ENCODE measurements at places on chromosomes 7 and 10. TPM values are rescaled to one million over a fixed set of nuclear protein-coding genes. Genes with fewer than 3 reads are reported as not detected.
A peak's percentile ranks its signal among the peaks of the same experiment; 100 is the strongest.

- no peak for DNase-seq
Measured at GRCh38 chr10:127943336-127943910, 36.5 kb downstream of the PTPRE start.

DNA sequence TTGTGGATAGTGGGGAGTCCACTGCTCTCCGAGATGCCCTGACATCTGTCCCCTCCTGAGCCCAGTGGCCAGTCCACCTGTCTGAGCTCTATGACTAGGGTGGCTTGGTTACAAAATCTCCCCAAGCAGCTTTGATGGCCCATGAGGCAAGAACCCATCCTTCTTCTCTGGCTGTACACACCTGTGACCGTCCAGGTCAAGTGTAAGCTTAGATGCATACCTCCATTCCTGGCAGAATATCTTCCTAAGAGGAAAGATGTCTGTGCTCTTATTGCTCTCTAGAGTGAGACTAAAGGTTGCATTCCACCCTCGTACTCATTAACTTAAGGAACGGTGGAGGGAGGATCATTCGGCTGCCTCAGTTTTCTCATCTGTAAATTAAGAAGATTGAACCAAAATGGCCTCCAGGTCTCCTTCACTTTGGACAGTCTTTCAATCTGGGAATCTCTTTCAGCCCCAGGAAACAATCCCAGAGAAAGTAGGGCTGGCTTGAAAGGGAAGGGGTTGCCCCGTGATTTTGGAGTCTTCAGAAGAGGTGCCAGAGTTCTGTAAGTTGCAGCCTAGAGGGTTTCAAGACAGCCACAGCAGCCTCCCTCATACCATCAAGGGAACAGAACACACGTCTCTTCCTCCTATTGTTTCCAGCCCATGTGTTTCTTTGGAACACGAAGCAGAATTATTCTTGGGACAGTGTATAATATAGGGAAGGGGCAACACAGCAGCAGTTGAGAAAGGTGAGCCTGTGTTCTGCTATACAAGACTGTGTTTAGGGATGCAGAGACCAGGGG, 5.5 kb downstream of the HOXA4 start:
- DNase-seq = peak; percentile 73

- no peak for DNase-seq
Measured at GRCh38 chr7:94355454-94355853, 39.2 kb upstream of the COL1A2 start.

- DNase-seq = no peak
Measured at GRCh38 chr7:156496865-156497264, 143.7 kb upstream of the RNF32 start.

GRCh38 chr7:43721193-43721806, 8.0 kb downstream of the COA1 start:
- DNase-seq = peak; percentile 24

DNA sequence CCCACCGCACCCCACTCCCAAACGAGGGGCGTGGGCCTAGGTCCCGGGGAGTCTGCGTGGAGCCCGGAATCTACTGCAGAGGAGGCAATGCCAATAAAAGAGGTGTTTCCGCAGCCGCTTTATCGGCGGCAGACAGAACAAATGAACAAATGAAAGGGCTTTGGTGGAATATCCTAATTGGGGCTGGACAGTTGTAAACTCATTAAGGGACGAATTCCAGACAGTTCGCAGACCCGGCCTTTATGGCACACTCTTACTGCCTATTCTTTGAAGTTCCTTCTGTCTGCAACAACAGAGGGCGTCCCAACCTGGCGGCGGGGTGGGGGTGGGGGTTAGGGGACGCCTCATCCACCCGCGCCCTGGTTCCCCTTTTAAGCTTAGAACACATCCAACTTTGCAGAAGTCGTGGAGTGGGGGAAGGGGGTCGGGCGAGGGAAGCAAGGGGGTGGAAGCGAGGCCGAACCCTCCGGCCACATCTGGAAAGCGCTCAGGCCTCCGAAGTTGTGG, 4.1 kb downstream of the HOXA9 start:
- no peak for DNase-seq

DNA sequence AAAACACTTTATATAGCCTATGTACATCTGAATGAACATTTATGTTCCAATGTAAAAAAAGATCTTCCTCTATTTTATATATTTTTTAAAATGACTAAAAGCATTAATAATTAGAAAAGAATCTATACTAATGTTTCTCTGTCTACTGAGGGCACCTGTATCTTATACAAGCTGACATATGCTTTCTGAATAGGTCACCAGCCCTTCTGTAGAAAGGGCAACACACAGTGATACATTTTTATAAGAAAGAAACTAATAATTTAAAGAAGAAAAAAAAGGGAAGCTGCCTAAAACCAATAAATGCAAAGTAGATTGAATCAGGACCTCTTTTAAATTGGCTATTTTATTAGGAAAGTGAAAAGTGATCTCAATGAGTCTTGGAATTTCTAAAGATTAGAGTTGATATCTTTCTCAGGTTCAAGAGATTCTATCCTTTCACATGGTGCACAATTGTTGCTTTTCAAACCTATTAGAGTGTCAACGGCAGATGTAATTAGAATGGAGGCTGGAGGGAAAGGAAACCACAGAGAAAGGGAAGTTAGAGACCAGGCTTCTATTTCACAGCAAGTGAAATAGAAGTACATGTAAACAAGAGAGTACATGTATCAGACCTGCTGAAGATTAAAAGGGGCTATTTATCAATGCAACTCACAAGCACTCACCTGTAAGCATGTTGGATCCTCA, 6.3 kb downstream of the MTPN start:
- no peak for DNase-seq

DNA sequence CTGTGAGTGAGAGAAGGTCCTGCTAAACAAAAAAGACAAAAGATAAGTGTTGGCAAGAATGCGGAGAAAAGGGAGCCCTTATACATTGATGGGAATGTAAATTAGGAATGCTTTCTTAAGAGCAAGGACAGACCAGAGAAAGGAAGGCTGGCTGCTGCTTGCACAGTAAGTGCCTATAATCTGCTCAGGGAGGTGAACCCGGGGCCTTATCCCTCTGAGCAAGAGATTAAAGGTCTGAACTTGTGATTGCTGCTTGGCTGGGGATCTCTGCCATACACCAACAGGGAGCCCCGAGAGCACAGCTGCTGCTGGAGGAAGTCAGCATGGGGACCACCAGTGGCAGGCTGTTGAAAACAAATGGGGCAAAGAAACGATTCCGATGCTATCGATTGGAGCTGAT, 32.0 kb upstream of the CRTAC1 start:
- DNase-seq = no peak

- DNase-seq = no peak
Measured at GRCh38 chr10:132365102-132365501, 31.9 kb upstream of the PWWP2B start.

DNA sequence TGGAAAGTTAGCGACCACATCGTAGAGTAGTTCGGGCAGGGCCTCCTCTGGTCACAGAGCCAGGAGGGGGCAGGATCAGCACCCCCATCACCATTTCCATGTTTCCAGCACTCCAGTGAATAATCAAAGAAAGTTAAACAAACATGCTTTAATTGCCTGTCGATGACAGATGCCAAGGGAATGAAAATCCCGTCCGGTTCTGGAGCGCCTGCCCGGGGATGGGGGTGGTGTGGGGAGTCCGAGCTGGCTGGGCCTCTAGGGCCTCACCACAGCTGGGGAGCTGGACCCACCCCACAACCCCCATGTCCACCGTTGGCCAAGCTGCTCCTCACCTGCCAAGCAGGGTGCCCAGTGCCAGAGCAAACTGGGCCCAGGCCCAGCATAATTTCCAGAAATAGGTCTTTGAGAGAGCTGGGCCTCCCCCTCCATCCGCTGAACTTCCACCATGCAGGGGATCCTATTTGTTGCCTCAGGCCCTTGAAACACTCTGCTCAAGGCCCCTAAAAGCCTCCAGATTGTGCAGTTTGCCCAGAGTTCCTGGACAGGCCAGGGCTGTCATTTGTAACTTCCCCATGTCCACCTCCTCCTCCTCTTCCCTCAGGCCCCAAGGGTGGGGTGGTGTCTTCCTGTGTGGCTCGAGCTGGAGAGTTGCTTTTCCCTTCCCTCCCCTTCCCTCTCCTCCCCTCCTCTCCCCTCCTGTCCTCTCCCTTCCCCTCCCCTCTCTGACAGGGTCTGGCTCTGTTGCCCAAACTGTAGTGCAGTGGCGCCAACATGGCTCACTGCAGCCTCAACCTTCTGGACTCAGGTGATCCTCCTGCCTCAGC, 101.0 kb downstream of the MYL10 start:
- DNase-seq = no peak

DNA sequence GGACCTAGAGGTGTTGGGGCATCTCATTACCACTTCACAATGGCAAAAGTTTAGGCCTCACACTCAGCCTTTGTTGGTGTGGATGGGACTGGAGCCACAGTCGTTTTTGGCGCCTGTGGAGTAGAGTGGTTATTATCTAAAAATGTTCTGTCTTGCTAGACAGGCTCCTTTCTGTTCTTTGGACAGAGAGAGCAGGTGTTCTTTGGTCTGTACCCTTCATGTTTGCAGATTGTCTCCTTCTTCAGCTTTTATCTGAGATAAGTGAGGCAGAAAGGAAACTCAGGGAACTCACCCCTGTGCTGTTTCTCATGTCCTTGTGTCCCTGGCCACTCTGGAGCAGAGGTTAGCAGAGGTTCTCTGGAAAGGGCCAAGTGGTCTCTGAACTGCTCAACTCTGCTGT, 103.7 kb downstream of the CCNY start:
- DNase-seq = no peak

GRCh38 chr10:118046395-118047156, at the start of gene RAB11FIP2:
TSS of gene RAB11FIP2 (minus strand) at chr10:118046941. CDS start at chr10:118046163, 778 bp downstream.
- DNase-seq = peak; percentile 94

GRCh38 chr10:110833234-110833940, 38.3 kb upstream of the PDCD4 start:
- no peak for DNase-seq

DNA sequence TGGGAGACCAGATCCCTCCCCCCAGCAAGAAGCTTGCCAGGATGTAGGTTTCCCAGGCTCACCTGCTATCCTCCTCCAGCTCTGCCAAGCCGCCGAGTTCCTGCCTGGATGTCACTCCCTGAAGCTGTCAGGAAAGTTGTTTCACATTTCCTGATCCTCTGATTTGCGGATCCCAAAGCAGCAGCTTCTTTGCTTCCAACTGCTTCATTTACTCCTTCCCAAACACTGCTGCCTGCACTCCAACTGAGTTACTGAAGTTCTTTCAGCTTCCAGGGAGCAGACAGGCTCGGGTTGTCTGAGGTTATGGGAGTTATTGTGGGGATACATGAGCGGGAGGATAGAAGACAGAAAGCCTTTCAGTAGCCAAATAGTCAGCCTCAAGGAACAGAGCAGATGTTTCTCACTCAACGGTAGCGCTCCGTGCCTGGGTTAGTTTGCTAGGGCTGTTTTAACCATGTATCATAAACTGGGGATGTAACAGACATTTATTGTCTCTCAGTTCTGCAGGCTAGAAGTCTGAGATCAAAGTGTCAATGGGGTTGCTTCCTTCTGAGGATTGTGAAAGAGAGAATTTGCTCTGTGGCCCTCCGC, 516.0 kb downstream of the REEP3 start:
- no peak for DNase-seq

DNA sequence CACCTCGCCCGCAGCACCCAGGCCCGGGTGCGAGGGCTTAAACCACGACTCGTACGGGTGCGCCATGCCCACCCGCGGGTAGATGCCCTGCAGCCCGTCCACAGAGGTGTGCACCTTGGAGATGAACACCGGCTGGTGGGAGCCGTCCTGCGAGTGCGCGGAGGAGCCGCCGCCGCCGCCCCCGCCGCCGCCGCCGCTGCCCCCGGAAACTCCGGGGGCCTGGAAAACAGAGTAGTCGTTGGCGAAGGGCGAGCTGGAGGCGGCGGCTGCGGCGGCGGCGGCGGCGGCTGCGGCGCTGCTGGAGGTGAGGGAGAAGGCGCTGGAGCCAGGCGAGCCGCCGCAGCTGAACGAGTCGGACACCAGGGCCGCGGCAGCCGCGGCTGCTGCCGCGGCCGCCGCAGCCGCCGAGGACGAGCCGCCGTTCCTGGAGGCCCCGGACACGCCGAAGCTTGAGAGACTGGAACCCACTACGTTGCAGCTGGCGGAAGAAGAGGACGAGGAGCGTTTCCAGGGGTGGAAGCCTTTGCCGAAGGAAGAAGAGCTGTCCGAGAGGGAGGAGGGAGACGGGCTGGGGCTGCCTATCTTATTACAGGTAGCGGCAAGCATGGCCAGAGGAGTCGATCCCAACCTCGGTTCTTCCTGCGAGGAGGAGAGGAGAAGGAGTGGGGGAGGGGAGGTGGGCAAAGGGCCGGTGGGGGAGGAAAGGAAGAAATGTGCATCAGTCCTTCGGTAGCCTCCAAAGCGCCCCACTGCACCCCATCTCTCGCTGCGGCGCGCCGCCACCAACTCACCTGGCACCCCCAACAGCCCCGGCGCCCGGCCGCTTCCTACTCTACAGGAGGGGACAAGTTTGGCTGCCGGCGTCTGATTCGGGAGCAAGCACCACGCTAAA, 1.3 kb downstream of the SP8 start:
- peak; percentile 69 for DNase-seq

GRCh38 chr10:46106410-46107255, 60.6 kb upstream of the MSMB start:
- peak; percentile 71 for DNase-seq

DNA sequence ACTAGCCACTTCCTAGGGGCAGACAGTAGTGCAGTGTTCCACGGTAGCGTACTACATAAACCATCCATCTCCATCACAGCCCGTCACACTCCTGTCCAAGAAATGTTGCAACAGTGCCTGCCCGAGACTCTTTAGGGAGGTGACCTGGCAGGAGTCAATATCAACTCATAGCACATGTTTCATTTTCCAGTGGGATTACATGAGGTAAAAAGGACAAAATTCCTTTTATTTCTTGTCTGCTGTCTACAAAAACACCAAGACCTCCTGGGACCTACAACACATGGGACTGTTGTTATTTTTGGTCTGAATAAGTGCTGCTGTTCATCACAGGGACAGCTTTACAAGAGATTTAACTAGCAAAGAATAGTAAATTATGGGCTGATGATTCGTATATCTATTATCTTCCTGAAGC, 99.9 kb downstream of the MPP7 start:
- DNase-seq = no peak

GRCh38 chr7:691361-692045, 35.0 kb upstream of the DNAAF5 start:
- DNase-seq = no peak

GRCh38 chr10:72842164-72842563, 51.4 kb upstream of the OIT3 start:
- DNase-seq = no peak

GRCh38 chr10:34297541-34298345, 517.4 kb downstream of the PARD3 start:
- DNase-seq = no peak

DNA sequence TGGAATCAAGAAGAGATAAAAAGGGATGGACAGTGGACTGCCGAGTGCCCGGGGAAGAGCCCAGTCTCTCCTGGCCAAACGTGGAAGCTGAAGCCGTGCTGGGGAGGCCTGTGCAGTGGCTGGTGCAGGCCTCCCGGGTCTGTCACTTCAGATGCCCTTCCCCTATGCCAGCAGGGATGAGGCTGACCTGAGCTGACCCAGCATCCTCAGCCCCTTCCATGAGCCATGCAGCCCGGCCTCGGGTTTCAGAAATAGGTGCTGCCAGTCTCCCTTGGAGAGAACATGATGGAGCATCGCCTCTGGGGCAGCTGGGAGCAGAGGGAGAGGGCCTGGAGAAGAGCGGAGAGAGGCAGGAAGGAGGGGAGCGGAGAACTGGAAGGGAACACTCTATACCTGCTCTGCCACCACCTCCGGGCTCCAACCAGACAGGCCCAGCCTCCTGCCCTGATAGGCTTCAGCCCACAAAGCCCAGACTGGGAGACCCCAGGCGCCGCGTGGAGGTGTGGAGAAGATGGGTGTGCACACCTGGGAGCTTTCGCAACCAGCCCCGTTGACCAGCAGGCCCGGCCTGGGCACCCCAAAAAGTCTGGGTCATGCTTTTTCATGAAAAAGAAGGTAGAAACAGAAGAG, 68.6 kb upstream of the PPP2R2D start:
- DNase-seq = no peak

Gene SPDYE2B
- not detected for total RNA-seq

Gene MYH16
- 0.09 TPM for total RNA-seq

Gene VENTX
- total RNA-seq = not detected

Gene DNAAF5
- 53.8 TPM for total RNA-seq
